ENCODE measurements at places on chromosomes 12 and 14. TPM values are rescaled to one million over a fixed set of nuclear protein-coding genes. Genes with fewer than 3 reads are reported as not detected.

DNA sequence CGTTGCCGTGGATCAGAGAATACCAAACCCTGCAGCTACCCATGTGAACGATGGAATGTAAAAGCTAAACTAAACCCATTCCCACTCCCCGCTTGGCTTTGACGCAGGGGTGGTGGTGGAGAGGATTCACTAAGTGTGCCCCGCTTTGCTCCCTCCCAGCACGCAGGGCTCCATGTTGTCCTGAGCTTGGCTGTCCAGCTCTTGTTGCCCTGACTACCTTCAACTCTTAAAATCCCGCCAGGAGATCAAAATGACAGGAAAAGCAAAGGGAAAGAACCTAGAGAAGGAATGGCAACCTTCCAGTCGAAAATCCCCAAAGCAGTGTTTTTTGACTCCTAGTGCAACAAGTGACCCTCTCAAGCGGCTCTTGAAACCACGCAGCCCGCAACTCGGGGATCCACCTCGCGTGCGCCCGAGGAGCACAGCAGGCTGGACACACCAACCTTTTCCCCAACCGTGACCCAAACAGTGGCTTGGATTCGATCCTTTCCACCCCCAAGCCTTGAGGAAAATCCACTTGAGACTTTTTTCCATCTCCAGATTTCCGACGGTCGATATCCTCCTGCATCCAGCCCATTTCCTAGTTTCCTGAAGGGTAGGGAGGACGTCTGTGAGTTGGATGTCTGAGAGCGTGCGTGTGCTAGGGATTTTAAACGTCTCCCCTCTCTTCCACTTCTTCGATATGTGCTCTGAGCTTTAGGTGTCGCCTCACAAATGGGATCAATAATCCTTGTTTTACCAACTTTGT is 1.4 kb downstream of the SYT10 start:
- DNase-seq = no peak

DNA sequence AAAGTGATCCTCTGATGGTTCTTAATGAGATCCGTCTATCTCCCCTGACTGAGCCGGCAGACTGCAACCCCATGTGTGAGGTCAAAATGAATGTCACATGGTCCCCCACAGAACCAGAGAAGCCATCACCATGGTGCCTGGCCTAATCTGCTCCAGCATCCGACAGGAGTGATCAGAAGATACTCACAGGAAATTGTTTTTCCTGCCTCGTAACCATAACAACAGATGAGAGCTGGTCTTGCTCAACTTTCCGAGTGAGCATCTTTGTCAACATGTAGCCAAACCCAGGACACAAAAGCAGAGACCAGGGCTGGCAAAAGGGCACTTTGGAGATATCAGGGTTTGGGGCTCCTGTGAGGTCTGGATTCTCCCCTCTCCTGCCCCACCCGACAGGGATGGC is 72.1 kb upstream of the C14orf180 start:
- no peak for DNase-seq

GRCh38 chr14:79021766-79022165 is 851.6 kb downstream of the NRXN3 start:
- DNase-seq = no peak

DNA sequence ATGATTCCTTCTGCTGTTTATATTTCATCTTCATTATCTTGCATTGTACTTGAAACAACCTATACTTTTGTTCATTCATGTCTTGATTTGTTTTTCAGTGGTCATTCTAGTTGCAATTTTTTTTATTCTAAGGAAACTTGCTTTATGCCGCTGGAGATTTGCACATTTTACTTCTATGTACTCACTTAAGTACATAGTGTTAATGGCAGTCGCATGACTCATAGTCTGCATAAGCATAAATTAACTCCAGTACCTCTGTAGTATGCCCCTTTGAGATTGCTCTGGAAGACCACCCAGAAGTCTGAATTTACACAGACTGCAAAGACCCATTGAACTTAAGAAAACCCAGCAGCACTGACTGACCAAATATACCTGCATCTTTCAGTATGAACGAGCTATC is 77.0 kb downstream of the MSRB3 start:
- DNase-seq = no peak

GRCh38 chr12:57456145-57456700 is 1.1 kb downstream of the INHBE start:
- peak; percentile 71 for DNase-seq

GRCh38 chr12:22042976-22043669 is 2.9 kb upstream of the CMAS start:
- no peak for DNase-seq

DNA sequence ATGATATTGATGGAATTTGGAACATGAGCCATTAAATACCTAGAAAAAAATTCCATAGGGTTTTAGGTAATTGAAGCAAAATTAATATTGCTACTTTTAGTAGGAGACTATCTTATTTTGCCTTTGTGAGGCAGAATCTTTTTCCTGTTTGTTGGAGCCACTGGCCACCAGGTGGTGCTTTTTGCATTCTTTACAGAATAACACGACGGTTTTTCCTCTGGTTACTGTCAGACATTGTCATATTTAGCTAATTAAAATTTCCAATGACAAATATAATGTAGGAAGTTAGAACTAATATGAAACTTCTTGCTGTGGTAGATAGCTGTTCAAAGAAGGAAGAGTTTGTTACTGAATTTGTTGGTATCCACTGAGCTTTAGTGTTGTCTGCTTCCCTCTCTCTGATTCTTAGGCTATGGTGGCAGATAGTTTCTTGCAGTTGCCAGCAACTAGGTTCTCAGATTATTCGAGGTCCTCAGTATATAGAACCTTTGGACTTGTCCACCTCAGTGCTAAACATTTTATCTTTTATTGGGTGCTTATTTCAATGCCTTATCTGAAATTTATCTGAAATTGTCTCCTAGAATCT is 25.7 kb downstream of the RAB21 start:
- DNase-seq = peak; percentile 48

- peak; percentile 77 for DNase-seq
These were observed 59.1 kb downstream of the RASSF3 start for GRCh38 chr12:64669270-64669842.

GRCh38 chr12:91954326-91954725 is 191.3 kb downstream of the BTG1 start:
- DNase-seq = no peak

The BMAL2 gene
- total RNA-seq = 7.9 TPM

The ZNF664 gene
- 119 TPM for total RNA-seq

The CMA1 gene
- not detected for total RNA-seq
